ENCODE measurements at places on chromosomes 7 and 10.

GRCh38 chr10:35765066-35765527 is 123.0 kb upstream of the FZD8 start:
- DNase-seq = no peak

GRCh38 chr10:43701295-43701694 is 52.6 kb upstream of the ZNF32 start:
- no peak for DNase-seq

GRCh38 chr10:109650228-109650627 is 273.1 kb downstream of the XPNPEP1 start:
- no peak for DNase-seq

DNA sequence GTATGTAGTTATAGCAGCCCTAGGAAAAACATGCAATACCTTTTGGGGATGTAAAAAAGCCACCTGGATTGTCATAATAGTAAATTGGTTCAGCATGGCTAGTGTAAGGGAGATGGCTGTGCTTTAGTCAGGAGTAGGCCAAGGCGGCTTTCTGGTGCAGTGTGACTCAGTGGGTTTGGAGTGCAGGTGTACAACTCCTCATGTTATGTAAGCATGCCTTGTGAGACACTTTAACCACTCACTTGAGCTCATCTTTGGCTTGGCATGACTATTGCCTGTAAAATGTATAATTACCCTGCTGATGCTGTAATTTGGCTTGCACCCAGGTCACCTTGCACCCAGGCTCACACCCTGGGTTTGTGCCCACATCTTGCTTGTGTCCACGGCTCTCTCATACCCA is 239.2 kb upstream of the GLI3 start:
- DNase-seq = no peak

- DNase-seq = no peak
Measured at GRCh38 chr10:34761453-34761852, 53.6 kb downstream of the PARD3 start.

- DNase-seq = no peak
Measured at GRCh38 chr10:9860045-9860444, 1157.6 kb upstream of the CELF2 start.

DNA sequence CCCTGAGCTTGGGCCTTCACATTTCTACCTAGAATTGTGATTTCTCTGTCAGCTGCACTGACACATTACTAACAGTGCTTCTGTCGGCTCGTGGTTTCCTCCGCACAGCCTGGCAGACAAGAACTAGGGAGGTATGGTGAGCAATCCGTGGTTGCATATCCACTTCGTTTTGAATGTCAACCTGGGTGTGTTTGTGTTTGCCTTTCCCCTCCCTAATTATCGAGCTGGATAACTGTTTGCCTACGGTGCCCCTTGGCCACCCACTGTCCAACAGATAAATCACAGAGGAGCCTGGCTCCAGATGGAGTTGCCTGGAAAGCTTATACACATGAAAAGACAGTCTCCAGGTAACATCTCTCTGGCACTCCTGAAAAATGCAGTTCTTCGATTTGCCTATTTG is 228.8 kb downstream of the TRIL start:
- no peak for DNase-seq

- no peak for DNase-seq
Measured at GRCh38 chr7:141500608-141501007, 50.6 kb upstream of the AGK start.

DNA sequence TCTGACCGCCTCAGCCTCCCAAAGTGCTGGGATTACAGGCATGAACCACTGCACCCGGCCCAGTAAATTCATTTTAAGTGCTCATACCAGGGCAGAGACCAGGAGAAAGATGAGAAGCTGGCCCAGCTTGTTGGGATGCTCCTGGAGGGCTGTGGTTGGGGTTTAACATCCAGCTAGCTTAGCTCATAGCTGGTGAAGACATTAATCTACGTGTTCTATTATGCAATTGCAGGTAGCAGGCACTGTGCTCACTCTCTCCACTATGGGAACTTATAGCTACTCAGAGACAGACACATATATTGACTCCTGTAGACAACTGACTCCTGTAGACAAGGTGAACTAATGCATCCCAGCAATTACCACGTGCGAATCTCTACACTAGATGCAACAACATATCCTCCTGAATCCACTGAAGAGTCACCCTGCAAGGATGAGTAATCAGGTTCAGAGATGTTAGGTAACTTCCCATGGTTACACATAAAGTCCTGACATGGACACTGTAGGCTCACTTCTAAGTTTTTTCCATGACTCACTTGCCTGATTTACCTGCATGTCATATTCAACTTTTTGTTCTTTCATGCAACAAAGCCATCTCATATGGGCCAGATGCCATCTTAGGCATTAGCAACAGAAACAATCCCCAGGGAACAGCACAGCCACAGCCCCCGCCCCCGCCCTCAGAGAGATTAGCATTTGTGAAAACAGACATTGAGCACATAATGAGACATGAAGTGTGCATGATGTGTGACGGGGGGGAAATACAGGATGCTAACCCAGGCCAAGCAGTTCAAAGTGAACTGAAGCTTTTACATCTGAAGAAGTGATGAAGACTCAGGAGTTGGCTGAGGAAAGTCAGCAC is 37.2 kb downstream of the ERLIN1 start:
- no peak for DNase-seq

DNA sequence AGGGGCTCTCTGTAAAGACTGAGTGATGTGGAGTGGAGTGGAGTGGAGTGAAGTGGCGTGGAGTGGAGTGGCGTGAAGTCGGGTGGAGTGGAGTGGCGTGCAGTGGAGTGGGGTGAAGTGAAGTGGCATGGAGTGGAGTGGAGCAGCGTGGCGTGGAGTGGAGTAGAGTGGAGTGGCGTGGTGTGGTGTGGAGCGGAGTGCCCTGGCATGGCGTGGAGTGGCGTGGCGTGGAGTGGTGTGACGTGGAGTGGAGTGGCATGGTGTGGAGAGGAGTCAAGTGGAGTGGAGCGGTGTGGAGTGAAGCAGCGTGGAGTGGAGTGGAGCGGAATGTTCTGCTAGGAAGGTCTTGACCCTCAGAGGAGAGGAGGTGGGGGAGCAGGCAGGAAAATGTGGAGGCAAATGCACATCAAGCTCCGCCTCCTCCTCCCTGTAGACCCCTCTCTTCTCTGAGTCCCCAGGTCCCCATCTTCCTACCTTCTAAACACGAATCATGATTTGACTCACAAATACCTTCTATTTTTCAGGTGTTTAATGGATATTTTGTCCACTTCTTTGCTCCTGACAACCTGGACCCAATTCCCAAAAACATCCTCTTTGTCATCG is 19.9 kb downstream of the ITIH2 start:
- no peak for DNase-seq

GRCh38 chr10:113337142-113337541 is 215.7 kb upstream of the HABP2 start:
- no peak for DNase-seq

DNA sequence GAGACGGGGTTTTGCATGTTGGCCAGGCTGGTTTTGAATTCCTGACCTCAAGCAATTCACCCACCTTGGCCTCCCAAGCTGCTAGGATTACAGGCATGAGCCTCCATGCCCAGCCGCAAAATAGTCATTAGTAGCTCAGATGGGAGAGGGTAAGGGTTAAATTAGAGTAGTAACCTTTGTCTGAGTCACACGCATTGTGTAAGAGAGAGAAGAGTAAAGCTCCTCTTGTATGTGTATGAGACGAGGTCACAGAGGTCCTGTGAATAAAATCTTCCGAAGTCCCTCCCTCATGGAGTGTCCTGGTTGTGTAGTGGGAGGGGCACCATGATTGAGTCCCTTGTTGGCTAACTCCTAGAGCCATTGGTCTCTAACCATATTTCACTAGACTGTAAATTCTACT is 85.2 kb upstream of the CDC14C start:
- DNase-seq = no peak

DNA sequence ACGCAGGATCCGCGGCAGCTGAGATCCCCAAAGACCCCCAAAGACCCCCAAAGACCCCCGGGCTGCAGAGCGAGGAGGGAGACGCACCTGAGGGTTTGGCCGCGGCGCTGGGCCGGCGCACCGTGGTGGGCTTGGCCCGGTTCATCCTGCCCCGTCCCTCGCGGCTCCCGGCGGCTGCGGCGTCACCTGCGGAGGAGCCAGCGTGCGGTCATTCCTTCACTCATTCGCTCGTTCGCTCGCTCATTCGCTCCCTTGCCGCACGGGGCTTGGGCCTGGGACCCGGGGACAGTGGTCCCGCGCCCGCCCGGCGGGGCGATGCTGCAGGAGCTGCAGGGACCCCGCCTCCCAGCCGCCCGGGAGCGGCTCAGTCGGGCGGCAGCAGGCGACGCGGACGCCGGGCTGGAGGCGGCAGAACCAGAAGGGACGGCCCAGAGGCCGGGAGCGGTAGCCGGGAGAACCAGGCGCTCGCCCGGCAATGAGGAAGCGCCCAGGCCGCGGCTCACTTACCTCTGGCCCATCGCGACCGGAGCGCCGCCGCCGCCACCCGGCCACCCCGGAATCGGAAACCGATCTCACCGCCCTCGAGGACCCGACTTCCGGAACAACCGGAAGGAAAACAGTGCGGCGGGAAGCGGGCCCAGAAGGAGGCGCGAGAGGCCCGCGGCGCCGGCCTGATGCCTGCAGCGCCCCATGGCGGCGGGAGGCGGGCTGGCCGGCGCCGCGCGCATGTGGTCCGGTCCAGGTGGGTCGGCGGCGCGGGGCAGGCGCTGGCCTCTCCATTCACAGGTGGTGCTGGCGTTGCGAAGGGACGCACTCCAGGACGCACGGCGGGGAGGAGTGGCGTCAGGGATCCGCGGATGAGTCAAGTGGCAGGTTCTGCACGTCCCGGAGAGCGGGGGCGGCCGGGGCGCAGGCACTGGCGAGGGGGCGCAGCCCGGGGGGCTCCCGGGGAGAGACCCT is at the start of gene INTS1:
Gene INTS1 (minus strand): TSS at position 574 of the 960 bp plus-strand sequence. CDS start 429 bp downstream, at position 145.
- peak; percentile 70 for DNase-seq

DNA sequence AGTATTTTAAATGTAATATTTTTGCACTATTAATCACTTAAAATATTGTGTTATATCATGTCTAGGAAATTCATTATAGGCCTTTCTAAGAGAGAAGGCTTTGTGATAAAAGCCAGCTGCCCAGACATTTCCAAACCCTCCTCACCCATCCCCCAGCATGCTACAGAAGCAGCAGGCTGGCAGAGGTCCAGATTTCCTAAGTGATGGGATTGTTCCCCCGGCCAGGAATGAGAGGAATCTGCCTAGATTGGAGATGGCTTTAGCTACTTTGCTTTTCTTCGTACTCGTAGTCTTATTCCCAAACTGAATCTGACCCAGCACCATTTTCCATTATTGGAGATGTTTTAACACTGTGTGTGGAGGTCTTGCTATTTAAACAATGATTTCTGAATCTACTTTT is 29.4 kb downstream of the CDK14 start:
- peak; percentile 69 for DNase-seq

DNA sequence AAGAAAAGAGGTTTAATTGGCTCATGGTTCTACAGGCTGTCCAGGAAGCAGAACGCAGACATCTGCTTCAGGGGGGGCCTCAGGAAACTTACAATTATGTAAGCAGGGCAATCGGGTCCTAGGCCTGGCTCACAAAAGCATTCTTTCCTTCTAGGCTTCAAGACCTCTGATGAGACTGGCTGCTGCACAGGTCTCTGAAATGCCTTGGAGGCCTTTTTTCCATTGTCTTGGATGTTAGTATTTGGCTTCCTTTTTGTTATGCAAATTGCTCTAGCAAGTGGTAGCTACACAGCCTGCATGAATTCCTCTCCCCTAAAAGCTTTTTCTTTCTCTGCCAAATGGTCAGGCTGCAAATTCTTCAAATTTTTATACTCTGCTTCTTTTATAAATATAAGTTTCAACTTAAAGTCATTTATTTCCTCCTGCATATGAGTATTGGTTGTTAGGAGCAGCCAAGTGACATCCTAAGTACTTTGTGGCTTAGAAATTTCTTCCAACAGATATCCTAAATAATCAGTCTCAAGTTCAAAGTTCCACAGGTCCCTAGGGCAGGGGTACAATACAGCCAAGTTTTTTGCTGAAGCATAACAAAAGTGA is 83.1 kb upstream of the SEMA3A start:
- no peak for DNase-seq

GRCh38 chr7:95106401-95106800 is 199.0 kb downstream of the PPP1R9A start:
- no peak for DNase-seq

GRCh38 chr7:36406156-36406555 is 16.5 kb downstream of the ANLN start:
- no peak for DNase-seq

- DNase-seq = no peak
Measured at GRCh38 chr10:76422769-76423168, 991.3 kb downstream of the LRMDA start.

DNA sequence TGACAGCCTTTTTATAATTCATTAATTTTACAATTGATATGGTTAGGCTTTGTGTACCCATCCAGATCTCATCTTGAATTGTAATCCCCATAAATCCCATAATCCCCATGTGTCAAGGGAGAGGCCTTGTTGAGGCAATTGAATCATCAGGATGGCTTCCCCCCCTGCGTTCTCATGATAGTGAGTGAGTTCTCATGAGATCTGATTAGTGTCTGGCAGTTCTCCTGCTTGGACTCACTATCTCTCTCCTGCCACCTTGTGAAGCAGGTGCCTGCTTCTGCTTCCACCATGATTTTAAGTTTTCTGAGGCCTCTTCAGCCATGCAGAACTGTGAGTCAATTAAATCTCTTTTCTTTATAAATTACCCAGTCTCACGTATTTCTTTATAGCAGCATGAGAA is 165.7 kb upstream of the GNAI1 start:
- no peak for DNase-seq

- DNase-seq = no peak
Measured at GRCh38 chr10:98125940-98126631, 8.4 kb upstream of the R3HCC1L start.

GRCh38 chr7:80275192-80275605 is 140.6 kb downstream of the GNAI1 start:
- DNase-seq = no peak

DNA sequence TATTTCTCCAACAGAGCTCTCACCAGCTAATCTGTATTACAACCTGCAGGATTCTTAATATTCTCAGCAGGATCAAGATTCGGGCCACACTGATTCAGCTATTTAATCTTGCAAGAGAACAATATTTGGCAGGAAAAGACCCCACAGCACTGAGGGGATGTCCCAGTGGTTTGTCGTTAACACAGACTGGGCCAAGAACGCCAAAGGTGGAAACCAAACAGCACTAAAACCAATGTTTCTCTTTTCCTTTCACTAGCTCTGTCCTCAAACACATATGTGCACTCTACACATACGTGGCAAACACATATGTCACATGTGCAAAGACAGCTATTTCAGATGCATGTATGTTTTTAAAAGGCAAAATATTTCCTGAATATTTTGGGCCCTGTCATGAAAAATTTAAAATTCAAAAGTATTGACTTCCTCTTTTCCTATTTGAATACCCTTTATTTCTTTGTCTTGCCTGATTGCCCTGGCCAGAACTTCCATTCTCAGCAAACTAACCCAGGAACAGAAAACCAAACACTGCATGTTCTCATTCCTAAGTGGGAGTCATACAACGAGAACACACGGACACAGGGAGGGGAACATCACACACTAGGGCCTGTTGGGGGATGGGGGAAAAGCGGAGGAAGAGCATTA is 51.7 kb upstream of the NEBL start:
- DNase-seq = no peak

GRCh38 chr10:75208181-75208580 is 2.4 kb upstream of the VDAC2 start:
- DNase-seq = no peak

- no peak for DNase-seq
Measured at GRCh38 chr10:3048119-3049019, 19.0 kb upstream of the PFKP start.
